Stimulated activated CD4-positive, alpha-beta T cell treated with anti-CD3 and anti-CD28 coated beads, Interleukin-2, amount 100 ng/mL, for 4 hours (primary cell): ENCODE measurements at places on chromosomes 3 and 15.
A peak's percentile ranks its signal among the peaks of the same experiment; 100 is the strongest.

DNA sequence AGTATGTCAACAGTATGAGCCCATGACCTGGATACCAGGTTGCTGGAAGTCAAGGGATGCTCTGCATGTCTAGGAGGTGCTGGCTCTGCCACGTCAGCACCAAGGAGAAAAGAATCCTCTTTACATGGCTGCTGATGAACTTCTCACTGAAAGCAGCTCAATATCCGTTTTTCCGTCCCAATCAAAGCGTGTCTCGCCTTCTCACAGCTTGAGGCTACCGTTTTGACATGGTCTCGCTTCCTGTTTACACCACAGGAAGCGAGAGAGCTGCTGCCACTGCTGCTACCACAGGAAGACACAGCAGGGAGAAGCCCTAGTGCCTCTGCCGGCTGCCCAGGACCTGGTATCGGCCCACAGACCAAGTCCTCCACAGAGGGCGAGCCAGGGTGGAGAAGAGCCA lies 27.3 kb downstream of the STARD5 start:
- DNase-seq, result peak; percentile 47

DNA sequence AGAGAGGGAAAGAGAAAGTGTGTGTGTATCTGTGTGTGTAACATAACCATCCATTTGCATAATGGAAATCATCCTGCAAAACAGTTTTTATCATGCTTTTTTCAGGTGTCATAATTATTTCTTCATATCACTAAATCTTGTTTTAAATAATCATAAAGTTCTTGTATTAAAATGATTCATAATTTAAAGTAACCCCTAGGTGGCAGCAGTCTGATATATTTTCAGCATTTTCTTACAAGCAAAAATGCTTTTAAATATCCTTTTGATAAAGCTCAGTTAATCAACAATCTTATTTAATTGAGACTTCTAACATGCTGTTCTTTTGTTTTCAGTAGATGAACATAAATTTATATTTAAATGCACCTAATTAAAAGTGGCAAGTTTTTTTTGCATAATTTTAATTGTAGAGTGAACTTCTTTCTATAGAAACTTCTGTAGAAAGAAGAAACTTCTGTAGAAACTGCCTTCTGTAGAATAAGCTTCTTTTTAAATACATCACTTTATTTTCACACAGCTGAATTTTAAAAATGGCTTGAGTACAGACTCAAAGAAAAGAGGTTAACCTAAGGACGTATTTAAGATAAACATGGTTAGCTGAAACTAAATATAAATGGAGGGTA lies 72.5 kb downstream of the OPA1 start:
- DNase-seq, result no peak

GRCh38 chr3:66035763-66036477 lies 2.8 kb downstream of the MAGI1 start:
- DNase-seq, result no peak

- DNase-seq, result no peak
Observed at GRCh38 chr15:48385031-48385830, 54.0 kb downstream of the DUT start.

DNA sequence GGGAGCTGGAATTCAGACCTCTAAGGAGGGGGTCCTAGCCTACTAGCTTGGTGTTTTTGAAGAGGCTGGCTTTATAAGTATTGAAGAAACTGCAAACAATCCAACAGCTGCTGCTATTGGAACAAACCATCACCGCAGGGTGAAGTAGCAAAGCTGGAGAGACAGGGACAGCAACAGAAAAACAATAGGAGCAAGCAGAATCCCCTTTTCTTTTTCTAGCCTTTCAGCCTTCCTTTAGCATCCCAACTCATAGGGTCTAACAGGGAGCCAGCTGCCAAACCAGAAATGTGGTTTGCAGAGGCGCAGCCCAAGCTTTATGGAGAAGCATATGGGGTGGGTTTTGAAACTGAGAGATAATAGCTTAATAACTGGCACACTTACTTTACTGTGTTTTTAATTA lies 106.2 kb upstream of the CHMP2B start:
- DNase-seq, result no peak

GRCh38 chr3:108953700-108954099 lies at the start of gene GUCA1C:
TSS of gene GUCA1C (minus strand) at chr3:108953879. CDS start at chr3:108953762, 117 bp downstream.
- no peak for DNase-seq

DNA sequence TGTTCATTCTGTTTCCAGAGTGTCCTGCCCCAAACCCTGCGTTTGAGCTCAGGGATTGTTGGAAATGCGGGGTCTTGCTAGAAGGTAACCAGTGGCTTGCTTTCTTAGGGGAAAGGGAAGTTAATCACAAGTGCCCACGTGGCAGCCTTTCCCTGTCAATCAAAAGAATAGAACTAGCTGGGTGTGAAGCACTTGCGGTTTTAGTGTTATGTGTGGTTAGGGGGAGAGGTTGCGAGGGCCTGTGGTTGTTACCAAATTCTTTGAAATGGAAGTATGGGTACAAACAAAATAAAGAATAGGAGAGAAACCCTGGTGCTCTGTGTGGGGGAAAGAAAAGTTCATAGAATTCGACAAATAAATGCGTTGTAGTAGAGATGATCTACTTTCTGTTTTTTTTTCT lies 67.6 kb downstream of the FNDC3B start:
- DNase-seq, result peak; percentile 49

GRCh38 chr15:86855307-86856291 lies 775.9 kb downstream of the AGBL1 start:
- DNase-seq, result no peak

DNA sequence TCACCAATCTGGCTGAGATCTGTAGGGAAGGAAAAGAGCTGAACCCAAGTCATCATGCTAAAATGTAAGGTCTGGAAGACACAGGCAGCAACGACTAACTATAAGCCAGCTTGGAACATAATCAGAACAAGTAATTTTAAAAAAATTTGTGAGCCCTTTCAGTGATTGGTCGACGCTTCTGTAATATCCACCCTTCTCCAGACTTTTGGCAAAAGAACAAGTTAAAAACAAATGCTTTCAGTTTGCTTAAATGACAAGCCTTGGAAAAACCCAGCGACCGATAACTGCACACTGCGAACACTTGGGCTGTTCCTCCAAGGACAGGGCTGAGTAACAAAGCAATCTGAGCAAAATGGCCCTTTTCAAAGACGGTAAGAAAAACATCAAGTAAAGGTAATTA lies 49.6 kb downstream of the PCSK6 start:
- no peak for DNase-seq

DNA sequence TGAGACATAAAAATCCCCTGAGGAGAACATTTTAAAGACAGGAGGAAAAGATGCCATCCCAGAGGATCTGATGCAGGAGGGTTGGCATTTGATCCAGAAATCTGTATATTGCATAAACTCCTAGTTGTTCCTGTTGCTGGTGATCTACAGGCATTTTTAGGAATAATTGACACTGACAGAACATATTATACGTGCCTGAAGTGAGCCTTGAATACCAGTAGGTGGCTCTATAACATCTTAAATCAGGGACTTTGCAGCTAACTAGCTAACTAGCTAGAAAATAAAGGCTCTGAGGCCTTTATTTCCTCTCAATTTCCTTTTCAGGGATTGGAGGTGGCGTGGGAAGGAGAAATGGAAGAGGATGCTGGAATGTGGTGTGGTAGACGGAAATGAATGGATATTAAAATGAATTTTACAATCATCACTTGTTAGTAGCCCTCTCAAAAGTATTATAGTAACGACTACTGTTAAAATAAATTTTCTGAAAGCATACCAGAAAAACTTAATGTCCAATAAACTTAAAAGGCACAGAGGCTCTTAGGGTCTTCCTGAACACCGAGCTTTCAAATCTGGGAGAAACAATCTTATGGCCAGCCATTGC lies 73.8 kb upstream of the ZBED2 start:
- no peak for DNase-seq

DNA sequence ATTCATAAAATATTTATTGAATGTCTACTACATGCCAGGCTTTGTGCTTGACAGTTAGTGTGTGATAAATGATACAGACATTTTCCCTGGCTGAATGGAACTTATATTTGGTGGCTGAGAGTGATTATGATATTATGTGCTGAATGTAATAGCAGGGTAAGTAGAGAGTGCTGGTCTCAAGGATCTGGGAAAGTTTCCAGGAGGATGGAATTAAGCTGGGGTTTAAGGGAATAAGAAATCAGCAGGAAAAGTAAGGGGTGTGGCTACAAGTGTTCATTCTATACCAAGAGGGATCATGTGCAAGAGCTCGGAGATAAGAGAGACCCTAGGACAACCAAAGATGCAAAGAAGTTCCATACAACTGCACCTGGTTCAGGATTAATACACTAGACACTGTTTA lies 500.1 kb upstream of the CFAP20DC start:
- DNase-seq, result no peak

DNA sequence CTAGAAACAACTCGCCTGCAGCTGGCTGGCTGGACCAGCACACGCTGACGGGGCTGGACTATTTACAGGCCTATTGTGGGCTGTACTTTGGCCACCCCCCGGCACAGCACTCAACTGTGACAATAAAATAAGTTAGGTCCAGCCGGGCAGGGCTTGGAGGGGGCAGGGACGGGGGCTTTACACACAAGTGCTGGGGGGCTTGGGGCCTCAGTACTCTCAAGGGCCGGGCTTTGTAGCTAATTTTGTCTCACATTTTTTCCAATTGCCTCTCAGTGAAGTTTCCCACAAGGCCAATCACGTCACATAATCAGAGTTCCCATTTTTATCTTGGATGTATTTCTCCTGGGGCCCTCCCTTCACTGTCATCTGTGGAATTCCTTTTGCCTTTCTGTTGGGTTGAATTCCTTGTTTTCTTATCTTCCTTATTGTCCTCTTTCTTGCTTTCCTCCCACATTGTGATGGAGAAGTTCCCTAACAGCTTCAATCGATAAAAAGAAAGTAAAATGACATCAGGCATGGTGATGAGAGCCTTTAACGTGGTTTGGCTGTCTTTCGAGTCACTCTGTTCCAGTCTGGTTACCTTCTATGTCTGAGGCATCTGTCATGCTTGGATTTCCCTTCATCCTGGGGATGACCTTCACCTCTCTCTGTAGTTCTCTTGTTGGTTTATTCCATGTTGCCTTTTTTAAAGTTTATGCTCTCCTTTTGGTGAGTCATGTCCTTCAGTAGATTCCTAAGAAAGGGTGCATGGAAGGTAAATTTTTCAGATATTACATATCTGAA lies 44.1 kb upstream of the CMTM7 start:
- no peak for DNase-seq

DNA sequence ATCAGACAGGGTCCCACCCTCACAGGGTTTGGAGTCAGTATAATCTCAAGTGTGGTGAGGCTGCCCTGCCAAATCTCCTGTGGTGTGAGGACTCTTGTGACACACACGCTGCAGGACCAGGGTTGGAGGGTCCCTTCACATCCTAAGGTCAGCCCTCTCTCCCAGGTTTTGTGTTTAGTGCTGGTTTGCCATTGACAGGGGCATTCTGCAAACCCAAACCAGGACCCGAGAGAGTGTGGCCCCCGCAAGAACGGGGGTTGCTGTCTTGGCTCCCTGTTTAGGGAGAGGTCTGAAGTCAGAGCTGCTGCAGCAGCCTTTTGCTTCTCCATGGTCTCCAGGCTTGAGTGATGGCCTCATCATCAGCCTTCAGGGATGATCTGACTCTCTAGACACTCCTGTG lies 14.7 kb downstream of the FAM107A start:
- DNase-seq, result no peak

- no peak for DNase-seq
Observed at GRCh38 chr3:156539051-156539450, 15.9 kb downstream of the SSR3 start.

- no peak for DNase-seq
Observed at GRCh38 chr3:29319262-29319661, 38.4 kb downstream of the RBMS3 start.

GRCh38 chr3:59692117-59692516 lies 642.3 kb upstream of the CFAP20DC start:
- no peak for DNase-seq

DNA sequence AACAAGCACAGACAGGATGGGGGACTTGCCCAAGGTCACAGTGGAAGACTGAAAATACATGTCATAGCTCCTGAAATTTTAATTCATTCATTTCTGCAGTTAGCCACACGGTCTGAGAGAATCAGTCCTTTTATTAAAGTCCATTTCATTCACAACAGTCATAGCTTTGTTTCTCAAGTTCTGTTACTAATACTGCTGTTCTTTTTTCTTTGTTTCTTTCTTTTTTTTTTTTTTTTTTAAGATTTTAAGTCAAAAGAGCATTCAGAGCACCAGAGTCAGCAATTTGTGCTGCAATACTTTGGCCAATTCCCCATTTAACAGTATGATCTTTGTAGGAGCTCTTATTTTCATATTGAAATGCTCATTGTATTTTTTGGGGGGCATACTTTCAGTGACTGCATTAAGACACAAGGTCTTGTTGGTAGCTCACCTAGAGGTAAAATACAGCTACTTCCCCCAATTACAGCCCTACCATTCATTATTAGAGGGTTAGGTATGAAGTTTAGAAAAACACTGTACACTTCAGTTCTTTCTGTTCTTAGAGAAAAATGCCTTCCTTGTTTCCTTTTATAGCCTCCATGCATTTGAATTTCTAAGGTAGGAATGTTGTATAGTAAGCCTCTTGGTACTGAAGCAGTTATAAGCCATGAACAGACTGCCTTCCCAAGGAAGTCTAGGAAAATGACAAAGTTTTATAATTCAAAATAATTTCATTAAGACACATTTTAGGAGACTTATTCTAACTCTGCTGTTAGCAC lies 9.6 kb downstream of the GALK2 start:
- DNase-seq, result no peak

DNA sequence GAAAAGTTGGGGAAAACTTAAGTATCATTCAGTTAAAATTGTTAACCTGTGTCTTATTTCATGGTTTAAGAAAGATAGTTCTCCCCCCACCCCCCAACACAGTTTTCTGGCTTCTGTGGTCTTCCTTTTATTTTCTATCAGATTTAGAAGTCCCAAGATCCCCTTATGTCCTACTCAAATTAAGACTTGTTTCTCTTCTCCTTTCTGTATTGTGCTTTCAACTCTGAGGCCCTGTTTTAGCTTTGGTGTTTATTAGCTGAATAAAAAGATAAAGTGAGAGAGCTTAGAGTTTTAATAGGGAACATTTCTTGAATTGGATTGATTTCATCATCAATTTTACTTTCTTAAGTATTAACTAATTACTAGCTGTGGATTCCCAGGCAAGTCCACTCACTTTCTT lies 62.6 kb downstream of the AKAP13 start:
- DNase-seq, result no peak

- no peak for DNase-seq
Observed at GRCh38 chr3:55604846-55605245, 117.7 kb upstream of the WNT5A start.

DNA sequence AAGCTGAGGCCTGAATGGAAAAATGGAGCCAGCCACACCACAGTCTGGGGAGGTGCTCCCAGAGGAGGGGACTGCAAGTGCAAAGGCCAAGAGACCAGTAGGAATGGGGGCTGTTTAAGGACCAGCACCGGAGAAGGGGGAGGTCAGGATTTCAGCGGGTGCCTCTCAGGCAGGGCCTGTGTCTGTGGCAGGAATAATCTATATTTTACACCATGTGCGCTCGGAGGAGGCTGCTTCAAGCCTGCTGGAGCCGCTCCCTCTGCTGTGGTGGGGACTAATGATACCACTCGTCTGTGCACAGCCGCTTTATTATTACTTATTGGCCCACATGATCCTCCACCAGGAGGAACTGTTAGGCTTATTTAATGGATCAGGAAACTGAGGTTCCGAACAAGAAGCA lies 45.3 kb downstream of the TPRA1 start:
- DNase-seq, result no peak

GRCh38 chr3:37922721-37923568 lies 61.3 kb downstream of the CTDSPL start:
- DNase-seq, result no peak
